Amygdala (tissue), 56 donors: ENCODE measurements at places on chromosomes 7 and 10.

DNA sequence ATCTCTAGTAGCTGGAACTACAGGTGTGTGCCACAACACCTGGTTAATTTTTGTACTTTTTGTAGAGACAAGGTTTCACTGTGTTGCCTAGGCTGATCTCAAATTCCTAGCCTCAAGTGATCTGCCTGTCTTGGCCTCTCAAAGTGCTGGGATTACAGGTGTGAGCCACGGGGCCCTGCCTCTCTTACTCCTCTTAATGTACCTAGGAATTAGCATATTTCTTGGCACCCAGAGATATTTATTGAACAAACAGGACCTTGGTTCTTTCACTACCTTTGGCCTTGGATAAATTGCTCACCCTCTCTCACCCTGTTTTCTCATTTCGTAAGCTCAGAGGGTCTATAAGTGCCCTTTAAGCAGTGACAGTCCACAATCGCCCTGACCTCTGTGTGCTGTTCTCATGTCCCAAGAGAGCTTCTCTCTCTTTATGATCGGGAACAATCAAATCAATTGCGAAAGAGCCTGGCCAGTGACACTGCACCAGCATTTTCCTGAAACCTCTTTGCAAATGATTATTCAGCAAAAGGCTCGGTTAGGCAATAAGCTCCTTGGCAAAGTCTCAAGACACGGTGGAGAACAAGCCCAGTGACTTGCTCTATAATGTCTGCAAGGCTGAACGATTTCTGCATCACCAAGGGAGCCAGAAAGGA, 117.7 kb downstream of the APBB1IP start:
- DNase-seq, result no peak

DNA sequence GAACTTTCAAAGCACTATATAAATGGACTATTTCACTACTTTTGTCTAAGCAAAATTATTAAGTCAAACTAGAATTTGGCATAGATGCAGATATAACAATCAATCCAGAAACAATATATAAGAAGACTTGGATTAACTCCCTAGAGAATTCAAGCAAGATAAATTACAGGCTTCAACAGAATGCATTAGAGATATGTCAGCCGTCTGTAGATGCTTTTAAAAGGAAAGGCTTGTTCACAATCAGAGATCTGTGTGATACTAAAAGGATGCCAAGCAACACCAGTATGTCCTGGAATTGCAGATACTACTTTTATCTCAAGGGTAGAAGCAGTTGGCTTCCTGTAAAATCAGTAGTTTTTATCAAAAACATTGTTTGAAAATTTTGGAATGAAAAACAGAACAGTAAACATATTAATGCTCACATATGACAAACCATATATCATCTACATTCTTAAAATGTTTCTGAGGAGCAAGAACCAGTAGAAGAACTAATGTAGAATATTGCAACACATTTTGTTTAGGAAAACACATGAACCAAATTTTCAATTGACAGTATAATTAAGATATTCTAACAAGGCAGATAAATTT, 947.9 kb upstream of the LRRN3 start:
- DNase-seq, result no peak

- DNase-seq, result no peak
Observed at GRCh38 chr10:80168162-80168511, 35.6 kb downstream of the PLAC9 start.

DNA sequence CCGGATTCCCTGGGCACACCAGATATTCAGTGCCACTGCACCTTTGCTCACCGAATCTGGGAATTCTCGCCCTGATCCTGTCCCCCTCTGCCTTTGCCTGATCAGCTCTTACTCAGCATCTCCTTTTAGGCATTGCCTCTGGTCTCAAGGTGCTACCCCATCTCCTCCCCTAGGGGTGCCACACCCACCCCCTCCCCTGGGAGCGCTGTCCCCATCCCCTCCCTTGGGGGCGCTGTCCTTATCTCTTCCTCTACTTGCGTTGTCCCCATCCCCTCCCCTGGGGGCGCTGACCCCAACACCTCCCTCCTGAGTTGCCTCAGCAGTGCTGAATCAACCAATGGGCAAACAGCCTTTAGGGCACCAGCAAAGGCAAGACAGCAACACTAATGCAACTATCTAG, 686.9 kb upstream of the FOXK1 start:
- DNase-seq, result no peak

DNA sequence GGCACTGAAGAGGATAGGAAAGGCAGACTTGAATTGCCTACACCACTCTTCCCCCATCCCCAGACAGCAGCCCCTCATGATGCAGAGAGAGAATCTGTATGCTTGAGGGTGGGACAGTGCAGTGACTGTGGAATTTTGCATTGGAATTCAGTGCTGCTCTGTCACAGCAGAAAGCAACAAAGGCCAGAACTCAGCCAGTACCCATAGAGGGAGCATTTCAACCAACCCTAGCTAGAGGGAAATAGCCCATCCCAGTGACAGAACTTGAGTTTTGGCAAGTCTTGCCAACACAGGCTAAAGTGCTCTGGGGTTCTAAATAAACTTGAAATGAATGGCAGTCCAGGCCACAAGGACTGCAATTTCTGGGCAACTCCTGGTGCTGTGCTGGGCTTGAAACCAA, 80.4 kb downstream of the TES start:
- no peak for DNase-seq

DNA sequence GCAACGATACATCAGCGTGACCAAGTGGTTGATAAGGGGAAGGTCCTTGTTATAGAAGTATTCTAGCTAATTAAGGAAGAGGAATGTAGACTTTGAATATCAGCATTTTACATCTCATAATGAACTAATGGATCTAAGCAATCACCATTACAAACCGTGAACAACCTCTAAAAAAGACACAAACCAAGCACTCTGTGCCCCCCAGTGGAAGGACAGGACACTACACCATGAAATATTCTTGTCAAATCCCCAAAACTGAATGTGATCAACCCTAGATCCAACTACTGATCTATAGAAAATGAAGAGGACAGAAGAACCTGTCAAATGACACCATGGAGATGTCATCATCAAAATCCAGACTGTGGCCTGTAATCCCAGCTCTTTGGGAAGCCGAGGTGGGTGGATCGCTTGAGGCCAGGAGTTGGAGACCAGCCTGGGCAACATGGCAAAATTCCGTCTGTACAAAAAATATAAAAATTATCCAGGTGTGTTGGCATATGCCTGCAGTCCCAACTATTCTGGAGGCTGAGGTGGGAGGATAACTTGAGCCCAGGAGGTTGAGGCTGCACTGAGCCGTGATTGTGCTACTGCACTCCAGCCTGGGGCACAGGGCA, 111.3 kb upstream of the CARD11 start:
- DNase-seq, result peak; percentile 9

- DNase-seq, result no peak
Observed at GRCh38 chr7:111784296-111784695, 222.0 kb upstream of the IMMP2L start.

DNA sequence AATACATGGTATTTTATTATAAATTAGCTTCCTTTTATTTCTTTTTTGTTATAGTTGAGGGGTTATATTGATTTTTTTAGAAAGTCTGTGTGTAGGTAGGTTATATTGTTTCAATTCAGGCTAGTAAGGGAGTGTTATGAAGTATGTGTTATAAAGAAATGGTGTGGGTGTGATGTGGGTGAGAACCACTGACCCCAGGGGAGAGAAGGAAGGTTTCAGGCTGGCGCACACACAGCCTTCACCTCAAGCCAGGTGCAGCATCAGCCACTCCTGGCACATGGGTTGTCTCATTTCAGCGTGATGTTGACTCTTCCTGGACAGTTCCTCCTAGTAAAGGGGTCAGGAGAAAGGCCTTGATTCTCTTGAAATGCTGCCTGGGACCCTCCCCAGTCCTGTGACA, 291.3 kb downstream of the POU6F2 start:
- no peak for DNase-seq

DNA sequence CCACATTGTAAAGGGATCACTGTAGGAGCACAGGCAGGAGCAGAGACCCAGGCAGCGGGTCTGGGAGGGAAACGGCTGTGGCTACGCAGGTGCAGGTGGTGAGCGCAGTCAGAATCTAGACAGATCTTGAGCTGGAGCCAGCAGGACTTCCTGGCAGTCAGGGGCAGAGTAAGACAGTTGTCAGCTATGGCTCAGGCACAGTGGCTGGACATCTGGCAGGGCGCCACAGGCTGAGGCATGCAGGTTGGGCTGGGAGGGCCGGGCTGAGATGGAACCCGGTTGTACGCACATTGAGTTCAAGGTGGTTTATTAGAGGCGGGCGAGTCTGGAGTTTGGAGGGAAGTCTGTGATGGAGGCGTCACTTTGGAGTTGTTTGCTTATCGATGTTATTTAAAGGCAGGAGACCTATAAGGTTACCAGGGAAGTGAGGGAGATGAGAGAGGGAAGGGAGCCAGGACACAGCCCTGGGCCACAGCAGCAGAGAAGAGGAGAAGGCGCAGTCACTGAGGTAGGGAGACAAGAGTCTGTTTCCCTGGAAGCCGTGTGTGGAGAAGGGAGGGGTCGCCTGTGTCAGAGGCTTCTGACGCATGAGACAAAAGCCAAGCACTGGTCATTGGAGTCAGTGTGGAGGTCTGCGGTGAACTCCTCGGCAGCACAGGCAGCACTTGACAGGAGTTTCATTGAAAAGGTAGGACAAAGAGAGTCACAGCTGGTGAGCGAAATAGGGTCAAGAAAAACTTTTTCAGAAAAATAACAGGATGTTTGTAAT, 73.8 kb downstream of the LANCL2 start:
- no peak for DNase-seq

GRCh38 chr7:152752200-152752912, 7.2 kb upstream of the ACTR3B start:
- DNase-seq, result no peak

GRCh38 chr7:78296644-78297371, 498.2 kb downstream of the PHTF2 start:
- DNase-seq, result no peak

DNA sequence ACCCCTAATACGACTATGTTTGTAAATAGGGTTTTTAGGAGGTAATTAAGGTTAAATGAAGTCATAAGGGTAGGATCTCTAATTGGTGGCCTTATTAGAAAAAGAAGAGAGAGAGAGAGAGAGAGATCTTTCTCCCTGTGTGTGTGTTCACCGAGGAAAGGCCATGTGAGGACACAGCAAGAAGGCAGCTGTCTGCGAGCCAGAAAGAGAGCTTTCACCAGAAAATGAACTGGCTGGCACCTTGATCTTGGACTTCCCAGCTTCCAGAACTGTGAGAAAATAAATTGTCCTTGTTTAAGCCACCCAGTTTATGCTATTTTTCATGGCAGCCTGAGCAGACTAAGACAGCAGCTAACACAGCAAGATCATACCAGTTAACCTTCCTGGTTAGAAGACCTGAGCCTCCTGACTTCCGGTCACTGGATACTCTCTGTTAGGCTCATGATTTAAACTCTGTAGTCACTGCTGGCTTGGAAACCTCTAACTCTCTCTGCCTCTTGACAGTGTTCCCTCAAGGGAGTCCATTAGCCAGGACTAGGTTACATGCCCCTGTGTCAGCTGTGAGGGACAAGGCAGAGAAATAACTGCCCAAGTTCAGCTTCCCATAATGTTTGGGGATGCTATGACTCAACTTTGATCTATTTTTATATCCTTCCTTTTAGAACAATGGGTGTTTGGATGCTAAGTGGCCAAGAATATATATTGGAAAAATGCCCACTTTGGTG, 102.3 kb downstream of the DYNC1I1 start:
- DNase-seq, result no peak

- DNase-seq, result no peak
Observed at GRCh38 chr7:124810605-124811004, 45.0 kb upstream of the GPR37 start.

DNA sequence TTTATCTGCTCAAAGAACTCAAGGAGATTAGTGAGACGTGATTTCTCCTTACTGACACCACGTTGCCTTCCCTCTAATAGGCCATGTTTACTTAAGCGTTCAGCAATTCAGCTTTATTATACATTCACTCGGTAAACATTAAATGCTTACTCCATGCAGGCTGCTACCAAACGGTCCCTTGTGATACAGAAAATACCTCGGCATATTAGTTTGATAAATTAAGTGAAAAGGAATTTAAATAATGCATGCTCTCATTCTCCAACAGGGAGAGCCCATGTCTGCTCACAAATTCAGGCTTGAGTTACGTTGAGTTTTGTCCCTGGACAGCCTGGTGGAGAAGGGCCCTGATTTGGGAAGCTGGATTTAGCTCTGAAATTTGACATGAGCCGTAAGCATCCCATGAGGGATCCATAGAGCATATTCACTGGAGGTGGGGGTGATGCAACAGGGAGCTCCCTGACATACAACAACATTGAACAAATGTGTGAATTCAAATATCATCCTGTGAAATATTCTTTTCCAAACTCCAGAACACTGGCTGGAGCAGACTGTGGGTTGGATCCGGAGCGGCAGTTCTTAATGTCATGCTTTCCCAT, 86.3 kb downstream of the TBXAS1 start:
- DNase-seq, result no peak

DNA sequence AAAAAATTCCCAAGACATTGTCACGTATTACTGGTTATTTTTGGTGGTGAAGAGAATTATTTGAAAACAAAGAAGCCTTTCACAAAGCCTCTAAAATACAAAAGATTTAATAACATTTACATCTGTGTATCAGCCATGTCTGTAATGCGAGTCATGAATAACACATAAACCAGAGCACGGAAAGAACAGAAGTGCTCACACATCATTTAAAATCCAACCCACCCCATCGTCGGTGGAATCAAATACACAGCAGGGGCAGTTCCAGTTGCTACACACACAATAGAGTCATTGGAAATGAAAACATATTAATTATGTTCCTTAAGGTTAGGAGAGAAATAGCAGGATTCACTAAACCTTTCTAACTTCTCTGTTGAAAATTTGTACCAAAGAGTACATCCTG, 1097.3 kb downstream of the KCNMA1 start:
- DNase-seq, result no peak
